Stimulated activated CD4-positive, alpha-beta T cell treated with anti-CD3 and anti-CD28 coated beads, Interleukin-2, amount 100 ng/mL, for 4 hours (primary cell): ENCODE measurements at places on chromosomes 1 and 21.

- DNase-seq = no peak
Measured at GRCh38 chr1:31573261-31573660, 3.1 kb upstream of the TINAGL1 start.

DNA sequence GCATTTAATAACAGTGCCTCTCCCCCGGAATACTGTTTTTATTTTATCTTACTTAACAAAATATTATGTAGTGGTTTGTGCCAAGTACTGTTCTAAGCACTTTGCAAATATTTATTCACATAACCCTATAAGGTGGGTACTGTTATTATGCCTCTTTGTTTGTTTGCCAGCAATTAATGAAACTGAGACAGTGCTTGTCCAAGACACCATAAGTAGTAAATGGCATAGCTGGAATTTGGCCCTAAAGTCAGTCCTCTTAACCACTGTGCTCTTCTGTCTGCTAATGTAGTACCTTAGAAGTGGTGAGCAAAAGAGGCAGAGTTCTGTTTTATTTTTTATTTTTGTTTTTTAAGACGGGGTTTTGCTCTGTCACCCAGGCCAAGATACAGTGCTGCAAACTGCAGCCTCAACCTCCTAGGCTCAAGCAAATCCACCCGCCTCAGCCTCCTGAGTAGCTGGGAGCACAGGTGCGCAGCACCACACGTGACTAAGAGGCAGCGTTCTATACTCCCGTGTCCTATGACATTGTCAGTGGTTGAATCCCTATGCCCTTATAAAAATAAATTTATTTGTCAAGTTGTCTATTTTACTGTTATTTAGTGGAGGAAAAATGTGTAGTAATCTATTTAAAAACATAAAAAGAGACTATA is 165.8 kb downstream of the CLEC20A start:
- no peak for DNase-seq

GRCh38 chr21:25911730-25912401 is 177.1 kb downstream of the GABPA start:
- DNase-seq = no peak

GRCh38 chr1:184634296-184634695 is 120.4 kb downstream of the EDEM3 start:
- DNase-seq = no peak
